ENCODE measurements at places on chromosomes 12 and 14.

GRCh38 chr12:112756918-112757317 lies 34.6 kb upstream of the RPH3A start:
- no peak for DNase-seq

- DNase-seq: no peak
These were observed 431.4 kb downstream of the SLC16A7 start for GRCh38 chr12:60027266-60027665.

- peak; percentile 54 for DNase-seq
These were observed at the start of gene MAP1LC3B2 for GRCh38 chr12:116559162-116559935. Gene MAP1LC3B2, plus strand, starts transcription at chr12:116559381. Its CDS starts 16,562 bp downstream, at chr12:116575943.

DNA sequence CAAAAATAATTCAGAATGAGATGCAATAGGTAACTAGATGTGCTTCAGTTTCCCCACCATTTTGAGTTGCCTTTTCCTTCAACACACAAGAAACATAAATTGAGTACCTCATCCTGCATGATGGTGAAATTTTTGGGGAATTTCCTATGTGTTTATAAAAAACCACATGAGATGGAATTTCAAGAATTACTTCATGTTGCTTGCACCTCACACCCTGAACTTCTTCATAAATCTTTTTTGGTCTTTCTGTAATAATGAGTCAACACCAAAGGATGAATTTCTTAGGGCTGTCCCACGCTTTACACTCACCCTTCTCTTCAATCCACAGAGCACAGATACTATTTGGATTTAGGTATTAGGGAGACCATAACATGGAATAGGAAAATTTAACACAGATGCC lies 22.6 kb upstream of the LUM start:
- DNase-seq: no peak

GRCh38 chr12:99926511-99927169 lies 58.1 kb downstream of the ANKS1B start:
- DNase-seq: no peak

GRCh38 chr14:101256266-101256665 lies 305.0 kb upstream of the DIO3 start:
- DNase-seq: no peak

DNA sequence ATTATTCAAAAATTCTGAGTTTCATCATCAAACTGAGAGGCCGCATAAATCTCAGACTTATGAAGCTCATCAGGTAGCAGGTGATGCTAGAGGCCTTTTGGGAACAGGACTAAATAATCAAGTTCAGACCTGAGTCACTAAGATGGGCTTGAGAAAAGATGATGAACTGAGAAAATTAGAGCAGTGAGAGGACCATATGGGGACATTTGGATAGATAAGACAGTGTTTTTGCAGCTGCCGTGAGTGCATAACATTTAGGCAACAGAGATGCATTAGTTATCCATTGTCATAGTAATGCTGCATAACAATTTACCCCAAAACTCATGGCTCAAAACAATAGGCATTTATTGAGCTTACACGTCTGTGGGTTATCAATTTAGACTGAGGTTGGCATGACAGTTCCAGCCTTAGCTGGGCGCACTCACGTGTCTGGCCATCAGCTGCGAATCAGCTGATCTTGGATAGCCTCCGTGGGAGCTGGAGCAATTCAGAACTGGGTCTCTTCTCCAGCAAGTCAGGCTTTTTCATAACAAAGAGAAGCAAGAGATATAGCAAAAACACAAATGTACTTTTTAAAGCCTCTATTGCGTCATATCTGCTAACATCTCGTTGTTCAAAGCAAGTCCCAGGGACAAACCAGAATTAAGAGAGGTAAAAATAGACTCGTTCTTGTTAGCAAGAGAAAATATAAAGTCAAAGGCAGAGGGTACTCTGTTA lies 72.8 kb downstream of the CAPZA3 start:
- DNase-seq: no peak

All from testis (tissue), 5 donors.